ENCODE measurements at places on chromosomes 5 and 9.

GRCh38 chr5:78486218-78486617 is 125.8 kb downstream of the SCAMP1 start:
- no peak for DNase-seq

DNA sequence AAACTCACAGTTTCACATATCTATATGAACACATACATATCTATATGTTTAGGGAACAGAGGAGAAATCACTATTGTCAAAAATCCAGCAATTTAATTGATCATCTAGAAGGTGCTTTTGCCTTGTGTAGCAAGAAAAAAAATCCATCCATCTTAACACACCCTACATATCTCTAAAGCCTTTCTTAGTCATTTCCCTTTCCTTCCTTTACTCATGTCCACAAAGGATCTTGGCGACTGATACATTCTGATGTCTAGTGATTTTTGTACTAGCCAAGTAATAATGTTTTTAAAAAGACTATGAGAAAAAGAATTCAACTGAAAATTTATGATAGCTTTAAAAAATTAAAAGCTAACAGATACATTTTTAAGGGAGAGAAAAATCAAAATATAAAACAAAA is 22.5 kb downstream of the ZDHHC21 start:
- no peak for DNase-seq

- no peak for DNase-seq
Observed at GRCh38 chr9:31027678-31028077, 1356.8 kb upstream of the ACO1 start.

- no peak for DNase-seq
Observed at GRCh38 chr9:87381050-87381711, 116.5 kb upstream of the DAPK1 start.

GRCh38 chr5:38297830-38298608 is 39.7 kb downstream of the EGFLAM start:
- no peak for DNase-seq

GRCh38 chr5:149667084-149667828 is 62.9 kb upstream of the PPARGC1B start:
- no peak for DNase-seq

- DNase-seq: peak; percentile 6
Observed at GRCh38 chr5:25005431-25005830, 360.7 kb upstream of the CDH10 start.

DNA sequence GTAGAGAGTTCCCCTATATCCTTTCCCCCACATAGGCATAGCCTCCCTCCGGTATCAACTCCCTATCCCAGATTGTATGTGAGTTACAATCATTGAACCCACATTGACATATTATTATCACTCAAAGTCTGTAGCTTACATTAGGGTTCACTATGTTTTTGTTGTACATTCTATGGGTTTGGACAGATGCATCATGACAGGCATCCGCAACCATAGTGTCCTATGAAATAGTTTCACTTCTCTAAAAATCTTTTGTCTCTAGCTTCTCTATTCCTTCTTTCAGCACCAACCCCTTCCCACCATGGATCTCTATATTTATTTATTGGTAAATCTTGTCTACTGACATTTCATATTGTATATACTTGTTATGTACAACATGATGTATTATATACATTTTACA is 31.6 kb downstream of the TAF11L14 start:
- no peak for DNase-seq

- no peak for DNase-seq
Observed at GRCh38 chr9:95506428-95506677, 10.4 kb downstream of the PTCH1 start.

- no peak for DNase-seq
Observed at GRCh38 chr5:59917121-59917520, 23.6 kb upstream of the PDE4D start.

- no peak for DNase-seq
Observed at GRCh38 chr9:120909904-120910303, 16.7 kb downstream of the TRAF1 start.

Measured in NCI-H146 (cell line).